ENCODE measurements at places on chromosomes 4 and X. TPM values are rescaled to one million over a fixed set of nuclear protein-coding genes. Genes with fewer than 3 reads are reported as not detected.

IL1RAPL1 gene
- not detected for polyA plus RNA-seq

MAPK10 gene
- not detected for polyA plus RNA-seq

GAGE12F gene
- not detected for polyA plus RNA-seq

MAP3K15 gene
- not detected for polyA plus RNA-seq

VEGFD gene
- not detected for polyA plus RNA-seq

IQSEC2 gene
- polyA plus RNA-seq = 0.35 TPM

NUDT11 gene
- 0.82 TPM for polyA plus RNA-seq
